ENCODE measurements at places on chromosomes 6 and 20.

DNA sequence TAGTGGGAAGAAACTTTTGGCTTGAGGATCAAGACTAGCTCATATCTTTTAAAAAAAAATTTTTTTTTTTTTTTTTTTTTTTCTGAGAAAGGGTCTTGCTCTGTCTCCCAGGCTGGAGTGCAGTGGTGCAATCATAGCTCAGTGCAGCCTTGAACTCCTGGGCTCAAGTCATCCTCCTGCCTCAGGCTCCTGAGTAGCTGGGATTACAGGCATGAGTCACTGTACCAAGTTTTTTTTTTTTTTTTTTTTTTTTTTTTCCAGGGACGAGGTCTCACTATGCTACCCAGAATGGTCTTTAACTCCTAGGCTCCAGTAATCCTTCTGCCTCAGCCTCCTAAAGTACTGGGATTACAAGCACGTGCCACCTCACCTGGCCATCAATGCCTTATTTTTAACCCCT is 27.9 kb downstream of the GCLC start:
- no peak for ATAC-seq

DNA sequence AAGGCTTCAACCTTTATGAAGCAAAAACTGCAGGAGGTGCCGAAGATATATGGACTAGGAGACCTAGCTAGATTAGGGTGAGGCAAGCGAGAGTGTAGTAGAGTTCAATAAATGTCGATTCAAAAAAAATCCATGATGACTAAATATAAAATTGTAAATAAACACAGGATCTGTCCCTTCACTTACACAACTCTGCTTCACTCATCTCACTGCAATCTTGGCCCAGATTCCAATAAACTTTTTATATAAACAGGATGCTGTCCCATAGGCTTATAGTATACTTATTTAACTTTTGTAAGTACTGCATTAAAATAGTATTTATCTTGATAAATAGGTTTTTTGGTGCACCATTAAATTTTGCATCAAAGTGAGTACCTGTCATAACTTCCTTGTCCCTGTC is 648.4 kb upstream of the NRSN1 start:
- ATAC-seq = no peak

GRCh38 chr6:22333802-22334201 is 37.0 kb upstream of the PRL start:
- ATAC-seq = no peak

DNA sequence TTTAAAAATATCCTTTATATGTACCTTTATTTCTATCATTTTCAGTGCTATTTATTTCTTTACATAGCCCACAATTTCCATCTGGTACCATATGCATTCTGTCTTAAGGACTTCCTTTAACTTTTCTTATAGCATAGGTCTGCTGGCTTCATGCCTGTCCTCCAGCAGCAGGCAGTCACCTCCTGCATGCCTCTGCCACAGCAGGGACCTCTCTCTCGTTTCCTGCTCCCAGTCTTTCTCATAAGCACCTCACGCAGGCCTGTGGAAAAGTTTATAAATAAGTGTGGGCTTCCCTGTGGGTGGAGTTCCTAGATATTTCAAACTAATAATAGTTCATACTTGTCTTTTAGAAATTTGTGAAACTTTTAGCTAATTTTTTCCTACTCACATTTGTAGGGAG is 133.9 kb downstream of the KCNQ5 start:
- no peak for ATAC-seq

- no peak for ATAC-seq
Observed at GRCh38 chr6:56529594-56530191, 113.0 kb downstream of the DST start.

DNA sequence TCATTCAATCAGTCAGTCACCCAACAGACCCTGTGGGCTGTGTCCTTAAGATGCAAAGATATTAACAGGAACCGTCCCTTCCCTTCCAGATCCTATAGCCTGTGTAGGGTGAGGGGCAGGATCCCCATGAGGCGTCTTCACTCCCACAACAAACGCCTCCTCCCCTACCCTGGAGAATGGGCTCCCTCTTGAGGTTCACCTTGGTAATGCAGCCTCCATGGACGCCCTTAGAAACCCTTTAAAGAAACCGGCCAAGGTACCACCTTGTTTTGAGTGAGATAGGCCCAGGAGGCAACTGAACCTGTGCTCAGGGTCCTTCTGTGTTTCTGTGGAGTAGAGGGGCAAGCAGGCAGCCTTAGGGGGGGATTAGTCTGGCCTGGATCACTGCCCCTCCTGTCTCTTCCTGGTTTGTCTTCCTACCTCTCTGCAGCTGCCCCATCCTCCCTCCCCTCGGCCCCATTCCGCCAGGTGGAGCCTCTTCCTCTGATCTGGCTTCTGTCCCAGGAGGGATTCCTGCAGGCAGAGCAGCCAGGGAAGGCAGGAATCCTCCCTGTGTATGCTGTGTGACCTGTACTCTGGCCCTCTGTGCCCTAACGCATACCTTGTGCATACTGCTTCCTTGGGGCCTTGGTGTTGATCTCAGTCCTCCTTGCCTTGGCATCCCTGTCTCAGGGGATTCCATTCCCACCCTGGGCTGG is 6.6 kb upstream of the GUCA1A start:
- ATAC-seq = peak; percentile 72

DNA sequence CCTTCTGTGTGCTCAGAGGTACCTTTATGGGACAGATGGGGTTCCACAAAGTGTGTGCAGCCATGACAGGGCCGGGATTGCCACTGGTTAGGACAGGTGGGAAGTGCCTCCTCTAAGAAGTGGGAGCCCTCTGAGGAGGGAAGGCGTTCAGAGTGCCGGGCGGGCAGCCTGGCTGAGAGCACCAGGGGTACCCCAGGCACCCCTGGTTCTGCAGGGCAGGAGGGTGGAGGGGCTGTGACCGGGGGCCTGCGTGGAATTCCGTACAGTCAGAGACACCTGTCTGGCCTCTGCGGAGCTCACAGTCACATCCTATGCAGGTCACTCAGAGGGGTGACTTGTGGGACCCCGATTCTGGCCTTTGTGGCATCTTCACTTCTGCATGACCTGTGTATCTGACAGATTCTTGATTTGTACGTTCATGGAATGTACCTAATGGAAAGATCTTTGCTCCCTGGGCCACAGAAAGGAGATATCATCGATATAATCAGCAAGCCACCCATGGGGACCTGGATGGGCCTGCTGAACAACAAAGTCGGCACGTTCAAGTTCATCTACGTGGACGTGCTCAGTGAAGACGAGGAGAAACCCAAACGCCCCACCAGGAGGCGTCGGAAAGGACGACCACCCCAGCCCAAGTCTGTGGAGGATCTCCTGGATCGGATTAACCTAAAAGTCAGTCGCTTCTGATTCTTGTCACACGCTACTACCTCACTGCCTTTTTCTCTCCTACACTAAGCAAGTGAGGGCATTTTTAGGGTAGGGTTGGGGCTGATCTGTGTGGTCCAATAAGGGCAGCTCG is 190.9 kb downstream of the SASH1 start:
- ATAC-seq = no peak

DNA sequence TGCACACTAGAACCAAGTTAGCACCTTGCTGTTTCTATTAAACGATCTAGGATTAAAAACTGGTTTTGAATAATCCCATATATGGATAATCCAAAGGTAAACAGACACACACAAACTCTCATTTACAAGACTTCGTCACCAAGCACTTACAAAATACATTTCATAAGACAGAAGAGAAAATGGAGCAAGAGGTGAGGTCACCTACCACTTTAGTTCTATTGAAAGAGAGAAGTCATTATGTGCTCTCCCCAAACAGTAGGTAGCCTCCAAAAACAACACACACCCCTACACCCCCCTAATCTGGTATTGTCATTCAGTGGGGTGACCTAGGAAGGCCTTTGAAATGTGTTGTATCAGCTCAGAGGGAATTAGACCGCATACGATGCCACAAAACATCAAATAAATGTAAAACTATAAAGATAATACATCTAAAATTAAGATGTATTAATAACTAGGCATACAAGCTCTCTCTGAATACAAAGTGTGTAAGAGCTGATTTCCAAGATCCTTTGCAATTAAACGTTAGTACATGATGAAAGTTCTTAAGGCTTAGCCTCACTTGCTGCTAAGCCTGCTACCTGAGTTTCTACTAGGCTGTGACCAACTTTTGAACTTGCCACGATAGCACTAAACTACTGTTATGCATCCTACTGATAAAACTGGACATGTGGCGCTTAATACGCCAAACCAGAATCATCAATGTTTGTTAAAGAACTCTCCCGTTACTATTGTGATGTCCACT is 1.6 kb downstream of the SRPK1 start:
- ATAC-seq = peak; percentile 25

DNA sequence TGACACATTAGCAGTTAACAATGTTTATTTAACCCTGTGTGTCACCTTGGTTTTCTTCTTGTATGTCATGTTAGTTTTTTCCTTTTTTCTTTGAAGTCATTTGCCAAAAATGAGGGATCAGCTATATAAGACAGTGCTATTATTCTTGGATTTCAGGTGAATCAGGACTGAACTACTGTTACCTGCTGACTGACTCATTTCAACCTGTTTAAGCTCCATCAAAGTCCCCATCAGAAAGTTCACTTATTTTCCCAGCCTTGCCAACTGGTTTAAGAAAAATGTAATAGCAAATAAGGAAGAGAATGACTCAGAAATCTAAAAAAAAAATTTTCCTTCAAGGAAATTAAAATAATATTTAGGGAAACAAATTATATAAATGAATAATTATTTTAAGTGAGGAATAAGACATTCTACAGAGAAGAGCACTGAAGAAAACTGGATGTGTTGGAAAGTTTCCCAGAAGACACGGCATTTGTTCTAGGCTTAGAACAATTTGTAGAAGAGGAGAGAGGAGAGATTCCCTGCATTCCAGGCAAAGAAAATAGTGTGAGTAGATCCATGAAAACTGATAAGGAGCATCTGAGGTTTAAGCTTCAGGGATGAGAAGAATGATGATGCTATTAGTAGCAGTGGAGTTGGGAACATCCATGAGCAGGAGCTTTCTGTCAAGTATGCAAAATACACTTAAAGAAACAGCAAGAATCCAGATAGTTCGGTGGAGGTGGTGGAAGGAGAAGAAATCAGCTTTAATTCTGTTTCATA is 84.9 kb upstream of the SIM1 start:
- ATAC-seq = no peak

GRCh38 chr6:26330859-26331217 is 34.2 kb upstream of the BTN3A2 start:
- ATAC-seq = no peak

DNA sequence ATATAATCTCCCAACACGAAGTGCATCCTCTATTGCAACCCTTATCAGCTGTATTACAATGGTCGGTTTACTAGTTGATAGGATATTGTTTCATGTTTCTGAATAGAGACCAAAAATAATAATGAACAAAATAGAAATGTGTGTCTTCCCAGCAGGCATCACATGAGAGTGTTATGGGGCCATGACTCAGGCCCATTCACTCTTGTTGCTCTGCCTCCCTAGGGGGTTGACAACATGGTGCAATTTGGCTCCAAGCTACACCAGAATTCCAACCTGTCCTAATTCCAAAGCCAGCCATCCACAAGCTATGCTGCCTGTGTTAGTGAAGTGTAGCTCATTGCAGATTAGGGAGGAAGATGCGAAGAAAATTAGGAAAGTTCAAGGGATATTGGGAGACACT is 13.1 kb upstream of the SAYSD1 start:
- ATAC-seq = no peak

DNA sequence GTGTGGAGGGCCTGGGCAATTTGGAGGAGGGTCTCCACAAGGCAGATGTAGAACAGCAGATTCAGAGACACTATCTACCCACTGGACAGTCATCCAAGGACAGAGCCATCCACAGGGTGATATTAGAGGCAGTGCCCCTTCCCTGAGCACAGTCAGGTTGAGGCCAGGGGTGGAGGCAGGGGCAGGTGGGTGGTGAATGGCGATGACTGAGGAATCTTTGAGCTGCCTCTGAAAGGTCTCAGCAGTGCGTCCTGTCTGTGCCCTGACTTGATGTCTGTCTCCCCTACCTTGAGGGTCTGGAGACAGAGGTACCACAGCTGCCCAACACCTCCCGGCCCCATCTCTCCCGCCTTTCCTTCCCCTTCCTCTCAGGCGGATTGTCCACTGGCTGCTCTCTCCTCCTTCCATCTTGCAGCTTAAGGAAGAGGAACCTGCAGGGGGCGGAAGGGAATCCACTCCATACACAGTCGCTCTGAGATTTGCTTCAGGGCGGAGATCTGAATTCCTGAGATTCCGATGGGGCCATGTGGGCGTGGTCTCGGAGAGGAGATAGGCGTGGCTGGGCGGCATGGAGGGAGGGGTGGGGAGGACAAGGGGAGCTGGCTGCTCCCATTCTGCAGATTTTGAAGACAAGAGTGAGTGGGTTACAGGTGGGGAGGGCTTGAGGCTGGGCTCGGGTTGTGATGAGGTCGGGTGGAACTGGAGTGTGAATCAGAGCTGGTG is 1.7 kb downstream of the MUCL3 start:
- no peak for ATAC-seq

DNA sequence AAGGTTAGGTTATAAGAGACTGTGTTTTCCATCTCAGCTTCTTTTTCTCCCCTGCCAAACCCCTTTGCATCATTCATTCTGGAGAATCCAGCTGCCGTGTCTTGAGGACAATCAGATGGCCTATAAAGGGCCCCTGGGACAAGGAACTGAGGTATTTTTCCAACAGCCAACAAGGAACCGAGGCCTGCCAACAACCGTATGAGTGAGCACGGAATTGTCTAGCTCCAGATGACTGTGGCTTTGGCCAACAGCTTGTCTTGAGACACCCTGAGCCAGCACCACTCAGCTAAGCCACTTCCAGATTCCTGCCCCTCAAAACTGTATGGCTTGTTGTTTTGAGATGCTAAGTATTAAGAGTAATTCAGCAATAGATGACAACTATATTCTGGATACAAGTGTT is 433.7 kb upstream of the HSF2 start:
- ATAC-seq = no peak

GRCh38 chr6:28523241-28523622 is 2.4 kb upstream of the GPX5 start:
- no peak for ATAC-seq

- peak; percentile 47 for ATAC-seq
Observed at GRCh38 chr6:2971420-2972218, at the start of gene SERPINB6. Gene SERPINB6, minus strand, starts transcription at chr6:2971567. Its CDS starts 12,235 bp downstream, at chr6:2959332.

DNA sequence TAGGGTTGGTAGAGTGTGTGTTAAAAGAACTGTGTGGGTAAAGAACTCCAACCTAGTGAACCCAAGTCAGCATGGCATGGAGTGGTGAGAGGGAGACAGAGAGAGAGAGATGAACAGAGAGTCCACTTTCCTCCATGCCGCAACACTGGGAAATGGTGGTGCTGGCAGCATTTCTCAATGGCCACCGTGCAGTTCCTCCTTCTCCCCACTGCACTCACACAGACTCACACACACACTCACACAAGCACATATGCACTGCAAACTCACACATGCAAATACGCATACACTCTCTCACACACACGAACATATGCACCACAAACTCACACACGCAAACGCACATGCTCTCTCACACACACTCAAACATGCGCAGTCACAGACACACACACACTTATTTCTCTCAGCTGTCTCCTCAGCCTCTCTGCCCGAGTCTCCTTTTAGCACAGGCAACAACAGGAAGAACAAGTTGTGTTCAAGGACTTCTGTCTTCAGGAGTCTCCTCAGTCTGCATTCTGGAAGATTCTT is 66.5 kb upstream of the LY86 start:
- ATAC-seq = no peak

- ATAC-seq = no peak
Observed at GRCh38 chr20:61588411-61589385, 336.6 kb downstream of the CDH4 start.

GRCh38 chr6:131418441-131418840 is 154.6 kb upstream of the ARG1 start:
- no peak for ATAC-seq

Measured in activated CD4-positive, CD25-positive, alpha-beta regulatory T cell treated with anti-CD3 and anti-CD28 coated beads, Interleukin-2, amount 50 U/mL, for 24 hours (primary cell).